T-helper 2 cell treated with Interferon-gamma antibody and Interleukin-4, amounts not matched to agents 5 μg/mL and 100 μg/mL, for 36 hours (primary cell): ENCODE measurements at places on chromosomes 16 and 17.

DNA sequence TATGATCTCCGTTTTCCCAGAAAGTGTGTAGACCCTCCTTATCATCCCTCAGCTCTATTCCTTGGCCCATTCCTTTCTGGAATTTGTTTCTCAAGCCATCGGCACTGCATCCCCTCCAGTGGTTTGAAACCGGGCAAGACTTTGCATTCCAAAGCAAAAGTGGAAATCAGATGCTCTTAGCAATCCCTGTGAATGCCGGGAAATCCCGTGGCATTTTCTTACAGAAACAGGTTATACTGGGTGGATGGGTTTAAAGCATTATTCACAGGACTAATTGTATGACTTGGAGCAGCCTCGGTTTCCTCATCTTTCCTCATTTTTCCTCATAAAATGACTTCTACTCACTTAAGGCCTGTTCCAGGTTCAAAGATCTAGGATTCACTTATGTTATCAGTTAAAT is 52.0 kb downstream of the MAP2K6 start:
- DNase-seq = no peak

DNA sequence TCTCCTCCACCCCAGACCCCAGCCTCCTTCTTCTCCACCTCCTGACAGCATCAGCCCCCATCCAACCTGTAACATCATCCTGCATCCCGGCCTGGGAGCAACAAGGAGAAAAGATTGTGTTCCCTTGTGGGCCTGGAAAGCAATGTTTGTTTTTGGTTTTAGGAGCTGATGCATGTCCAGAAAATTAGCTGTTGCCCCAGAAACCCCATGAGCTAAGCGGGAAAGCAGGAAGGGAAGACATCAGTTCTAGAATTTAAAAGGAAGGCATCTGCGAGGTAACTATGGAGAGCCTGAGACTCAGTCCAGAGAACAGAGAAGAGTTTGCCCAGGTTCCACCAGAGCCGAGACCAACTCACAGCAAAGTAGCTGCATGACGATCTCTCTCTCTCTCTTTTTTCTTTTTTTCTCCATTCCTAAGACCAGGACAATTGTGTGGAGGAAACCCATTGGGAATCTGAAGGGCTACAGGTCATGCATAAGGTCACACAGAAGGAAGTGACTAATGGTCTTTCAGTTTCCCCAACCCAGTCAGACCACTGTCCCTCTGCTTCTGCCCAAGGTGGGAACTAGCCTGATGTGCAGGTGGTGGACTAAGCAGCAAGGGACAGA is 124.4 kb downstream of the SLC39A11 start:
- no peak for DNase-seq

DNA sequence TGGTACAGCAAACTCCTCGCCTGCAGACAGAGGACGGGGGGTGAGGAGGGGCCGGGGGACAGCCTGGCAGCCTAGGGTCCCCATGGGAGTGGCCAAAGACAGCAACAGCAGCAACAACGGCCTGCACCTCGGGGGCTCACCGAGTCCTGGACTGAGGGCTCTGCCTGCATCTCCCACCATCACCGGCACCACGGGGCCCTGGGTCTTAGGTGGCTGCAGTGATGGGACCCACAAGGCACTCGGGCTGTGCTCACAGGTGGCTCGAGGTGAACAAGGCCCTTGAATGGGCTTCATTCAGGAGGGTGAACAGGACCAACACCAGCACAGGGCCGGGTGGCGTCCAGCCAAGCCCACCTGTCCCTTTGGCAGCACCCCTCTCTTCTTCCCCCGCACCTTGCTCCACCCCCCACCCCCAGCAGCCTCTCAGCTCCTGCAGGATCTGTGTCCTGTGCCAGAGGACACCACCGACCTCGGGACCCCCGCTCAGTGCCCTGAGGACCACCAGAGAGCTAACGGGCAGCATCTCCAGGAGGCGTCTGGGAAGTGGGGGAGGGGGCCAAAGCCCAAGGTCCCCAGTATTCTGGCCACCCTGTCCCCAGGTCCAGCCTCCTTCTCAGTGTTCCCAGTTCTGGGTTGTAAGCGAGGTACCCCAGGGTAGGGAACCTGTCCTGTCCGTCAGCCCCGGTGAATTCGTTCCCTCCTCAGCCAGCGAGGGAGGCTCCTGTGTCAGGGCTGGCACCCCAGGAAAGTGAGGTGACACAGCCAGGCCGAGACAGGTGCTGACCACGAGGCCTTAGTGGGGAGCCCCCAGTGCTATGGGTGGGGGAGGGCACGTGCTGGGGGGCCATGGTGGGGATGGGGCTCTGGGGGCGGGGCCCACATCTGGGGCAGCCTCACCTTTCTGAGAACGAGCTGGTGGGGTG is 94.3 kb downstream of the TBC1D16 start:
- no peak for DNase-seq

DNA sequence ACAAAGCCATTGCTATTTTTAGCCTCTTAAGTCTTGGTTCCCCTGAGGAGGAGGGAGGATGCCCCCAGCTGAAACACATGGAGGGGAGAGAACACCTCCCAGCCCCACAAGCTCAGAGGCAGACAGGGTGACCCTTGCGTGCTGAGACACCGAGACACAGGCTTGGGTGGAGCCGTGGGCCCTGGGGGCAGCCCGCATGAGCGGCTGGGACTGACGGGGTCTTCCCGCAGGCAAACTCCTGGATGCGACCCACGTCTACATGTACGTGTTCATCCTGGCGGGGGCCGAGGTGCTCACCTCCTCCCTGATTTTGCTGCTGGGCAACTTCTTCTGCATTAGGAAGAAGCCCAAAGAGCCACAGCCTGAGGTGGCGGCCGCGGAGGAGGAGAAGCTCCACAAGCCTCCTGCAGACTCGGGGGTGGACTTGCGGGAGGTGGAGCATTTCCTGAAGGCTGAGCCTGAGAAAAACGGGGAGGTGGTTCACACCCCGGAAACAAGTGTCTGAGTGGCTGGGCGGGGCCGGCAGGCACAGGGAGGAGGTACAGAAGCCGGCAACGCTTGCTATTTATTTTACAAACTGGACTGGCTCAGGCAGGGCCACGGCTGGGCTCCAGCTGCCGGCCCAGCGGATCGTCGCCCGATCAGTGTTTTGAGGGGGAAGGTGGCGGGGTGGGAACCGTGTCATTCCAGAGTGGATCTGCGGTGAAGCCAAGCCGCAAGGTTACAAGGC is 9.8 kb downstream of the SLC16A3 start:
- DNase-seq = peak; percentile 71

- peak; percentile 52 for DNase-seq
Observed at GRCh38 chr16:9077091-9077809, 14.2 kb upstream of the HAPSTR1 start.

DNA sequence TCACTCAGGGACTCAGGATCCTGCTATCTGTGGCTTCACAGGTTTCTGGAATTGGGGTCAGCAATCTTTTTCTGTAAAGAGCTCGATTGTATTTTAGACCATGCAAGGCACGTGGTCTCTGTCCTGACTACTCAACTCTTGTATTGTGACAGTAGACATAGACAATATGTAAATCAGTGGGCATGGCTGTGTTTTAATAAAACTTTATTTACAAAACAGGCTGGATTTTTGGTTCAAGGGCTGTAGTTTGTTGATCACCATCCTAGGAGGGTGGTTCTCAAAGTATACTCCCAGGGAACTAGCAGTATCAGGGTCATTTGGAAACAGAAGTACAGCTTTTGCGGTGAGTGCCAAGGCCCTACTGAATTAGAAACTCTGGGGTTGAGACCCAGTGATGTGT is 108.2 kb upstream of the CRHR1 start:
- DNase-seq = no peak

GRCh38 chr16:21167360-21167759 is 8.9 kb downstream of the LDAF1 start:
- no peak for DNase-seq

GRCh38 chr17:64736804-64737492 is 74.8 kb upstream of the SMURF2 start:
- DNase-seq = peak; percentile 22

GRCh38 chr17:40555296-40556190 is 9.7 kb downstream of the CCR7 start:
- no peak for DNase-seq

- DNase-seq = no peak
Observed at GRCh38 chr17:11719856-11720255, 121.6 kb downstream of the DNAH9 start.

DNA sequence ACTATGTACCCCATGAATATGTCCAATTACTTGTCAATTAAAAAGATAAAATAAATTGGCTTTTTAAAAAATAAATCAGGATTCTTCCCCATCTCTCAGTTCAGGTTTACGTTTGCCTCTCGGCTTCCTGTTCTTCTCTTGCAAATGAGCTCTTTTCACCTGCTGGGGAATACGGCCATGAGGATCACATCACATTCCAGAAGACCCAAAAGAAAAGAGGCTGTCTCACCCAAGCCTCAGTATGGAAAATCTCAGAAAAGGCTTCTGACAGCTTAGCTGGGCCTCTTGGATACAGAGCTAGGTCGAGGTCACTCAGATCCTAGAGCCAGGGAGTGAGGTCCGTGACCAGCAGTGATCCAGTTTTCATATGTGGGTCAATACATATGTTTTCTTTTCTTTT is 171.2 kb upstream of the SDK2 start:
- DNase-seq = no peak

DNA sequence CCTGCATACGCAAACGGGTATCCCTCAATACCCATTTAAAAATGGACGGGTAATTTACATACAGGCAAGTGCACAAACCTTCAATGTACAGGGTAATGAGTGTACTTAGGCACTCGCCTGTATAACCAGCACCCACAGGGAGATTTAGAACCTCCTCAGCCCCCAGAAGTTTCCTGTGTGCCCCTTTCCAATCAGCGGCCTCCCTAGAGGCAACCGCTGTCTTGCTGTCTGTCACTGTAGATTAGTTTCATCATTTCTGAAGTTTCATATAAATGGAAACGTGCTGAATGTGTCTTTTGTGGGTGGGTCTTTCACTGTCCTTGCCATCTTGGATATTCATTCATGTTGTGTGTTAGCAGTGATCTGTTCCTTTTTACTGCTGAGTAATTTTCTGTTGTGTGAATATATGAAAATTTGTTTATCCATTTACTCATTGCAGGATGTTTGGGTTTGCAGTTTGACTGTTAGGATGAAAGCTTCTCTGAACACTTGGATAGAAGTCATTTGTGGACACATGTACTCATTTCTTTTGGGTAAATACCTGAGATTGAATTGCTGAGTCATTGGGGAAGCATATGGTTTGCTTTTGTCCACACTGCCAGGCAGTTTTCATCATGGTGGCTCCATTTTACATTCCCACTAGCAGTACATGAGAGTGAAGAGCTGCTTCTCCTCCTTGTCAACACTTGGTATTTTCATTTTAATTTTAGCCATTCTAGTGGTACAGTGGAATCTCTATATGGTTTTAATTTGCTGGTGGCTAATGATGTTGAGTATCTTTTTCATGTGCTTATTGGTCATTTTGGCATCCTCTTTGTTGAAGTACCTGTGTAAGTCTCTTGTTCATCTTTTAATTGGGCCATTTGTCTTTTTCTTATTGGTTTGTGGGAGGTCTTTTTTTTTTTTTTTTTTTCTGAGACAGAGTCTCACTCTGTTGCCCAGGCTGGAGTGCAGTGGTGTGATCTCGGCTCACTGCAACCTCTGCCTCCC is 2.1 kb upstream of the ADCY7 start:
- no peak for DNase-seq

- DNase-seq = no peak
Observed at GRCh38 chr16:19781226-19781625, 63.2 kb downstream of the IQCK start.

GRCh38 chr17:30323262-30323894 is 10.5 kb downstream of the TMIGD1 start:
- DNase-seq = no peak

- no peak for DNase-seq
Observed at GRCh38 chr17:33118391-33119075, 126.9 kb downstream of the SPACA3 start.

DNA sequence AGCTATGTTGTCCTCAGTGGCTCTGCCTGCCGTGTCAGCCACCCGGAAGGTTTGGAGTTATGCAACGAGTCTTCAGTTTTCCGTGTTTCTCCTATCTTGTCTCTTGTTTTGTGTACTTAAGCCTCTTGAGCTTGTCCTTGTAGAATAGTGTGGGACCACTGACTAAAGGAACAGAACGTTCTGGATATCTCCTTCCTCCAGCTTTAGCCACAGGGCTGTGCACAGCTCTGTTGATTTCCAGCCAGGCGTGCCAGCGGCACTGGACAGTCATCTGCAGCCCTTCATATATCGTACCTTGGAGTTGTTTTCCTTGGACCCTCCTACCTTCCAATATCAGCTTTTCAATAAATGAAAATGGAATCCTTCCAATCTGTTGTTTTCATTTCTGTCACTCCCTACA is 39.8 kb downstream of the TMEM11 start:
- DNase-seq = no peak

GRCh38 chr17:81719410-81720266 is 7.6 kb downstream of the SLC25A10 start:
- DNase-seq = no peak

DNA sequence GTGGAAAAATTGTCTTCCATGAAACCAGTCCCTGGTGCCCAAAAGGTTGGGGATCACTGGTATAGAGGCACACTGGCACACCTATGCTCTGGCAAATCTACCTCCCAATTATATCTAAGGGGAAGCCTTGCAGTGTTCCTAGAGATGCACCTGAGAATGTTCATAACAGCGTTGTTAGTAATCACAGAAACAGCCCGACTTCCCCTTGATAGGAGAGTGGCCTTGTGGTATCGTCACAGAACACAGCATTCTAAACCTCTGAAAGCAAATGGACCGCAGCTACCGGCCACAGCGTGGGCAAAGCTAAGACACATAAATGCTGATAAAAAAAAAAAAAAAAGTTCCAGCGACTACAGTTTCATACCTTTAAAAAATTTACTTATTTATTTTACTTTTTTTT is 39.1 kb upstream of the ADGRG1 start:
- no peak for DNase-seq

DNA sequence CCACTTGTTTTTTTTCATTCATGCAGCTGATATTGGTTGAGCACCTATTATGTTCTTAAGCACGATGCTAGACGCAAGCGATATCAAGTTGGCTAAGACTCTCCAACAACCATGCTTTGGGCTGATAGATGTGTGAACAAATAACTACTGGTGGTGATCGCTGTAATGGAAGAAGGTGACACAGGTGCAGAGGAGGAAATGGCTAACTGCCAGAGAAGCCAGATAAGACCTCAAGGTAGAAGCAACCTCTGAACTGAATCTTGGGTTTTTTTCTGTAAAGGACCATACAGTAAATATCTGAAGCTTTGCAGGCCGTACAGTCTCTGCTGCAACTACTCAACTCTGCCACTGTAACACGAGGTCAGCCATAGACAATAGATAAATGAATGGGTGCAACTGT is 97.9 kb downstream of the C17orf67 start:
- DNase-seq = no peak

DNA sequence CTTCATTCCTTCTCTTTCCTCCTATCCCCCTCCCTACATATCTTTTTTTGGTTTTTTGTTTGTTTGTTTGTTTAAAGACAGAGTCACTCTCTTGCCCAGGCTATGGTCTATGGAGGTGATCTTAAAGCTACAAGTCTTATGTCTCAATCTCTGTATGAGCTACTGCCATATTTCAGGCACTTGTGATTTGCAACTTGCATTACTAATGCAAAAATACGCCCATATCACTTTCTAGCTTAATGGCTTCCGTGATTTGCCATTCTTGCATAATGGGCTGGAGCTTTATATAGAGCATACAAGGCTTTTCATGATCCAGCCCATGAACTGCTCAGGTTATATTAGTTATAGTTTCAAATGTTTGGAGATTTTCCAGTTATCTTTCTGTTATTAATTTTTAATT is 7.5 kb downstream of the CFAP97D1 start:
- DNase-seq = no peak

- no peak for DNase-seq
Observed at GRCh38 chr17:83098241-83099085, 19.1 kb downstream of the METRNL start.

- no peak for DNase-seq
Observed at GRCh38 chr17:214881-215331, 33.5 kb upstream of the DOC2B start.
